Left lobe of liver (tissue), 2 donors: ENCODE measurements at places on chromosomes 7 and 10.

DNA sequence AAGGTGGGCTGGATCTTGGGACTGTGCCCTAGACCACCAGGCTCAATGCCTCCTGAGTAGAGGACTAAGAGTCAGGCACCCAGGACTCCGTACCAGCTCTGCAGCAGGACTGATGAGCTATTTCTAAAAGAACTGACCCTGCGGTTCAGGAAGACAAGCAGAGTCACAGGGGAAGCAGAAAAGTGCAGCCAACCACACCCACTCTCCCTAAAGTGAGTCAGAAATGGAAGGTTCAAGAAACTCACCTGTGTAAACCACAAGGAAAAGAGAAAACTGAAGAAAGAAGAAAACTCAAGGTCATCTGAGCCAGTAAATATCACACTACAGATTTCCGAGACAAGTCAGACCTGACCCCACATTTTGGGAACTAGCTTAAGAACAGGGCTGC, 2.5 kb downstream of the PARP12 start:
- DNase-seq: peak; percentile 31

- DNase-seq: peak; percentile 12
Measured at GRCh38 chr10:131697476-131698128, 203.2 kb upstream of the PPP2R2D start.

- no peak for DNase-seq
Measured at GRCh38 chr7:33823913-33824312, 81.4 kb upstream of the BMPER start.

- DNase-seq: no peak
Measured at GRCh38 chr10:47322300-47323061, at the start of gene GDF2. Gene GDF2 (plus strand): TSS chr10:47322454. CDS start chr10:47322669, 215 bp downstream.

DNA sequence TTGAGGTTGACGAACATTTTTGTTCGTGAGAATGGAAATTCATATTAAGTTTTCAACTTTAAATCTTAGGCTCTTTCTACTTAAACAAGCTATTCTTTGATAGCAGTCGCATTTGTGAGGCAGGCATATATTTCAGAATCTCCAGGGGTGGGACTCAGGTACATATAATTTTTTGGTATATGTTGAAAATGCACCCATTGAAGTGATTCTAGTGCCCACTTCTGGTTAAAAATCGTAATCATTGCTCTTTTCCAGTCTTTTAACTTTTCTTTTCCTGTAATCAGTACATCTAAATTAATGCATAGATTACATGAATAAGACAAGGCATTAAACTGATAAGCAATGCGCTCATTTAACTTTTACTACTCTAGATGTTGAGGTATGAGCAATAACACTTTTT, 67.8 kb downstream of the ZNRF2 start:
- DNase-seq: no peak

- DNase-seq: peak; percentile 77
Measured at GRCh38 chr7:132073920-132074589, 502.2 kb downstream of the PLXNA4 start.

- DNase-seq: no peak
Measured at GRCh38 chr10:88733215-88733614, 26.6 kb upstream of the LIPN start.

DNA sequence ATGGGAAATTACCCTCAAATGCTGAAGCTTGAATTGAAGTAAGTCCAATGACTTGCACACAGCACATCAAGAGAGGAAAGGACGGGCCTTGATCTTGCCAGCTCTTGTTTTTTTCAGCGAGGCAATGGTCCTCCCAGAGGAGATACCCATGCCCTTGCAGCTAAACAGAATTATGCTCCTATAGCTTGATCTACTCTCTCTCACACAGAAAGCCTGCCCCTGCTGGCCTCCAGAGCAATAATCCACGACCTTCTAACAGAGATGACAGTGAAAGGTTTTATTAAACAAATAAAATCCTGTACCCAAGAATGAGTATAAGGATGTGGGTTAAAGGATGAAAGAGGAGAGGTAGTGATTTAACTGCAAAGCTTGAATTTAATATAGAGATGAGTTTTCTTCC, 268.0 kb downstream of the ADRA2A start:
- no peak for DNase-seq

GRCh38 chr7:107267138-107267537, 98.3 kb downstream of the HBP1 start:
- DNase-seq: no peak

- no peak for DNase-seq
Measured at GRCh38 chr10:2798336-2799022, 268.9 kb upstream of the PFKP start.

- no peak for DNase-seq
Measured at GRCh38 chr10:9766762-9767161, 1250.9 kb upstream of the CELF2 start.

GRCh38 chr7:16028103-16028502, 341.6 kb upstream of the MEOX2 start:
- no peak for DNase-seq

DNA sequence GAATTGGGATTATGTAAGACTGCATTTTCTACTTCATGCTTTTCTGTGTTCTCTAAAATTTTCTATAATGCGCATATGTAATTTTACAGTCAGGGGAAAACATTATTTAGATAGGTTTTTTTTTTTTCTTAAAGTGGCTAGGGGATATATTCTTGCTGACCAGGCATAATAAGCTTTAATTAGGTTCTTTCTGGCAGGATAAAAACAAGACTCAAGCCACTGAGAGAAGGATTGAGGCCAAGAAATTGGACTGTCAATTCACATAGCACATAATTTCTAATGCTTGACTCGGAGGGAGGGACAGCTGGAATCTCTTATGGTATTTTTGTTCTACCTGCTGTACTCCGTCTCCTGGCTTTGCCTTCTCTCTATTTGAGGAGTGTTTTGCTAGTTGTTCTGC, 119.8 kb upstream of the NPVF start:
- no peak for DNase-seq

DNA sequence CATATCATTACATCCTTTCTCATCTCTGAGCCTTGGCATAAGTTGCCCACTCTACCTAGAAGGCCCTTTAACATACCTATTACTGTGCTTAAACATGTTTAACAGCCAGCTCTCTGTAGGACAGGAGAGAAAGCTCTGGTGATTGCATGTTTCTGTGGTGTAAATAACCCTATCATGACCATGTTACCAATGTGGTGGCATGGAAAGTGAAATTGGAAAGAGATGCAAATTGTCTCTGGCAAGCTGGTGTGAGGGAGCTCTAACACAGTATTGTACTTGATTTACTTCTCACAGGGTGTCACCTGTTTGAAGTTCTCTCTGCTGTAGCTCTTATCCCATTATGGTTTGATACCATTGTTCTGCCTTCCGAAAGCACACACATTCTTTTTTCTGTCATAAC, 231.8 kb upstream of the DKK1 start:
- DNase-seq: no peak

GRCh38 chr10:13613519-13613918, 26.8 kb downstream of the PRPF18 start:
- DNase-seq: no peak

- DNase-seq: no peak
Measured at GRCh38 chr7:30585675-30586074, 9.0 kb upstream of the GARS1 start.

DNA sequence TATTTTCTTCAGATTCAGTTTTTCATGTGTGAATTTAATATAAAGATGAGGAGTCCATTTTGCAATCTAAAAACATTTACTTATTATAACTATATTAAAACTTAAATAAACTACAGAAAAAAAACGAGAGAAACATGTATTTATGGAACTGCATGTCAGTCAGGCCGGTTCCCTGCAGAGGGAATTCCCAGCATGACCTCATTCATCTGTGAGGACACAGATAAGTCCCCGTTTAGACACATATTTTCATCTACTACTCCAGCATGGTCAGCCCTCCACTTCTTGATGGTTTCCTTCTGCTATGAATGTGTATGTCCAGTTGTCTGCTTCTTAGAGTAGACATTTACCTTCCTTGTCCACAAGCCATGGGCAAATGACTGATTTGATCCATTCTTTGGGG, 339.1 kb downstream of the SEMA3D start:
- no peak for DNase-seq

DNA sequence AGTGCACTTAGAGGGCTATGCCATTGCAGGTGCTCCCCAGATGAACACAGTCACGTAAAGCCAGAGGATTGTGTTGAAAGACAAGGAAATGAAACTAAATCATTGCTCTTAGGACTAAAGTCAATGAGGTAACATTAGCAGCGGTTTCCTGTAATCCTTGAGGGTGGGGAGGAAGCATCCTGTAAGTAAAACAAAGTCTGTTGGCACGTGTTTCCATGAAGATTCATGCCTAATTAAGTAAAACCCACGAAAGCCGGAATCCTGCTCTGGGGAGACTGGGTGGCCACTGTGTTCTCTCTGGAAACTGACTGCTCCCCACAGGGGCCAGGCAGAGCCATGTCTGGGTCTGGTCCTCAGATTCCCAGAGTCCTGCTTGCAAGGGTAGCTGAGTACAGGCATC, 18.3 kb downstream of the STEAP1B start:
- no peak for DNase-seq

DNA sequence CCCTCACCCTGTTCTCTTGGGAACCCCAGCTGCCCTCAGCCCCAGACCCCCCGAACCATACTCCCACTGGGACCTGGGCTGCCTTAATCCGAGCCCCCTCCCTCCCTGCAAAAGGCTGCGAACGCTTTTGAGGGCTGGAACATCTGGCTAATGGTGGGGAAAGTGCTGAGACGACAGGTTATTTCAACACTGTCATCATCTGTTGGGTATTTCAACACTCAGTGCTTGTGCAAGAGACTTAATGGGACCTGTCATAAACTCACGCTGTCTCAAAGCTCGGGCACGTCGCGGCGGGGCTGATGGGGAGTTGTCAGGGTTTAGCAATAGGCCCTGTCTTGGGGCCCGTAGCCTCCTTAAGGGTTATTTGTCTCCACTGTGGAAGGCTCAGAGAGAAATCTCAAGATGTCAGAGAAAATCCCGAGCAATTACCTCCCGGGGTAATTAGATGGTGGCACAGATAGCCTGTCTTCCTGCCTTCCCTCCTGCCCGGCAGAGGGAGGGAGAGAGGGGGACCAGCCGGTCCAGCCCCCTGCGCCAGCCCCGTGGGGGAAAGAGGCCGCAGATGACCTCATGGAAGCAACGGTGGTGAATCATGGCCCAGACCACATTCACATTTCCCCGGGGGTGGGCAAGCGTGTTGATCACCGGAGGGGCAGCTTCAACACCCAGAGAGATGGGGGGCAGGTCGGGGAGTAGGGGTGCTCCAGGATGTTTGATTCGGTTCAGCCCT, 88.7 kb upstream of the MYL10 start:
- DNase-seq: peak; percentile 62

GRCh38 chr10:5522913-5523560, 1.7 kb upstream of the CALML3 start:
- peak; percentile 29 for DNase-seq

DNA sequence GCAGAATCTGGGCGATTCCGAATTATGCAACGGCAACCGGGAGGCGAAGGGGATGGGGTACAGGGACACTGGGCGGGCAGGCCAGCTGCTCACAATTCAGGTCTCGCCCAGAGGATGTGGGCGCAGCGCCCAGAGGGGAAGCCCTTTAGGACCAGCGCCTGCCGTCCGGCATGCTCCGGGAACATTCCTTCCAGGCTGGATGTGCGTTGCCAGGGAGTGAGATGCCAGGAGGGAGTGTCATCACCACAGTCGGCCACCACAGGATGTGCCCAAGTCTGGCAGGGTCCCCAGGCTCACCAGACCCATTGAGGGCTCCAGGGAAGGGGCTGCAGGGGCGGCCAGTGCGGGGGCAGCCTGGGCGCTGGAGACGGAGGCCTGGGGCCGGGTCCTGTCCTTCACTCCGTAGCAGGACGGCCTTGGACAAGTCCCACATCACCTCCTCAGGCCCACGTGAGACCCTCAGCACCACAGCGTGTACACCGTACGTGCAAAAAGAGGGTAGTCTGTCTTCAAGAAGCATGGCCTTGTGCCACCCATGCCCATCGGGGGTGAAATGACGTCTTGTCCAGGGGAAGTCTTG, 63.9 kb downstream of the FOXL3 start:
- DNase-seq: no peak

DNA sequence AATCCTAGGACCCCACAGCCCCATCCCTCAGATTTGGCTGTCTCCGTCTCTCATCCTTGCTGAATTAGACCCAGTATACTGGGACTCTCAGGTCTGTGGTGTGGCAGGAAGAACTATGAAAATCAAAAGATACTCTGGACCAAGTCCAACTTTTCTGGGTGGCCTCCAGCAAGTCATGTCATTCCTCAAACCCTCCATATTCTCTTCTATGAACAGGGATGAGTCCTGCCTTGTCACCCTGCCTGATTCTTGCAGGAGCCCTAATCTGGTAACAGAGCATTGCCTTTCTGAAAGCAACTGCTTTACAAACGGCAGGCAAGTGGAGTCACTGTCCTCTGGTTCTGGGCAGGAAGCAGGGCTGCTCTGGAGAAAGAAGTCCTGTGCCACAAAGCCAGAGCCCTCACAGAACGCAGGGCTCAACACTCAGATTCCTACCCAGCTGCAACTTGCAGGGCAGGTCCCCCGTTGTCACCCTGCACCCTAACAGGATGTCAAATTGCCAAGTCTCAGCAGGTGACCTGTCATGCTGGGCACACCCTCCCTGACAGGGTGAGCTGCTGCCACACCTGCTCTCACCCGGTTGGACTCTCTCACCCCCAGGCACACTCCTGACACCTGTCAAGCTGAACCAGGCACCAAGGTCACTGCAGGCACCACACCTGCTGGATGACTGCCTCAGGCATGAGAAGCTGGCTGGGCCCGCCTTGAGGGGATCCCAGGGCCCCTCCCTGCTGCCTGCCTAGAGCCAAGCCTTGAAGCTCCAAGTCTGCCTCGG, 227.7 kb downstream of the KCNMA1 start:
- DNase-seq: no peak

- DNase-seq: no peak
Measured at GRCh38 chr7:28856656-28857055, 101.5 kb downstream of the TRIL start.

GRCh38 chr10:124000792-124001201, 92.6 kb downstream of the CHST15 start:
- DNase-seq: peak; percentile 40

GRCh38 chr7:141415999-141416398, 135.2 kb upstream of the AGK start:
- no peak for DNase-seq

GRCh38 chr7:130189343-130189742, 15.9 kb downstream of the TMEM209 start:
- DNase-seq: no peak

DNA sequence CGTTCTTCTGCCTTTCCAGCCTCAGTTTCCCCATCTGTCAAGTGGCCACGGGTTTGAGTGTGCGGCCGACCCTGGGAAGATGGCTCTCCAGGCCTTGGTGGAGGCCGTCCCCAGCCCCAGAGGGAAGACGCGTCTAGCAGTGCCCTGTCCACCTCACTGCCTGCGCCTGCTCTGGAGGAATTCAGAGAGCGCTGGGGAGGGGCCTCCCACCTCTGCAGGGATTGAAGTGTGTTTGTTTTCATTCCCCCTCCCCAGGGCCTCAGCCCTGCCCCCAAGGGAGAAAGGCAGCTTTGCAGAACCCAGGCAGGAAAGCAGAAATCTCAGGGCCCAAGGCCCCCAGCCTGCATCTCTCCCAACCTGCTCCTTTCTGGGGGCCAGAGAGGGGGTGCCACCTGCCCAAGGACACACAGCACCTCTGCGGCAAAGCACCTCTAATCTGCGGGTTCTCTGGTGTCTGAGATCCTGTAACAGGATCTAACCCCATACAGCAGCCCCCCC, 91.0 kb downstream of the MICALL2 start:
- no peak for DNase-seq

GRCh38 chr7:121795736-121796135, 77.2 kb upstream of the PTPRZ1 start:
- DNase-seq: no peak

GRCh38 chr10:89478739-89479654, 56.4 kb downstream of the SLC16A12 start:
- DNase-seq: no peak

- no peak for DNase-seq
Measured at GRCh38 chr7:43659549-43659896, 69.8 kb downstream of the COA1 start.

GRCh38 chr10:30842894-30843293, 188.8 kb downstream of the ZNF438 start:
- DNase-seq: no peak
